ENCODE measurements at places on chromosomes 3 and 15.

GRCh38 chr3:10389995-10390394, 69.1 kb upstream of the SEC13 start:
- DNase-seq = no peak

DNA sequence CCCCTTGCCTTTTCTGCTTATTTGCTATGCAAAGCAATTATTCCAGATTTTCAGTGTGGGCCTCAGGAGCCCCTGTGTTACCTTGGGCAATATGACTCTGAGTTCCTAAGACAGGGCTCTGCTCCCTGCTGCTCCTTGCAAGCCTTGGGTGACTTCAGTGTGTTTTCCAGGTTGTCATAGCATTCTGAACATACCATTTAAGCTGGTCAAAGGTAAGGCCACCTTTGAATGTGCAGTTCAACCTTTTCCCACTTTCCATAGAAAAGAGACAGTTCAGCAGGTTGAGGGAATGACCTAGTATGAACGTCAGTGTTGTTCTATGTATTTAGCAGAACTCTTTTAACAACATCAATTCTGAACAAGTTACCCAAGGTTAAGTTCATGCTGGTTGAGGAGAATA, 302.2 kb downstream of the PTPRG start:
- no peak for DNase-seq

GRCh38 chr15:90625037-90625436, 92.1 kb upstream of the BLM start:
- DNase-seq = no peak

- no peak for DNase-seq
Observed at GRCh38 chr3:146020969-146021368, 140.0 kb downstream of the PLOD2 start.

- no peak for DNase-seq
Observed at GRCh38 chr3:72894976-72895552, 7.2 kb downstream of the GXYLT2 start.

GRCh38 chr15:38674448-38674847, 109.8 kb upstream of the RASGRP1 start:
- DNase-seq = no peak

- no peak for DNase-seq
Observed at GRCh38 chr15:66789029-66790025, 87.3 kb downstream of the SMAD6 start.

GRCh38 chr3:171769461-171769860, 40.8 kb downstream of the PLD1 start:
- no peak for DNase-seq

- no peak for DNase-seq
Observed at GRCh38 chr3:151501171-151501922, 40.5 kb upstream of the IGSF10 start.

DNA sequence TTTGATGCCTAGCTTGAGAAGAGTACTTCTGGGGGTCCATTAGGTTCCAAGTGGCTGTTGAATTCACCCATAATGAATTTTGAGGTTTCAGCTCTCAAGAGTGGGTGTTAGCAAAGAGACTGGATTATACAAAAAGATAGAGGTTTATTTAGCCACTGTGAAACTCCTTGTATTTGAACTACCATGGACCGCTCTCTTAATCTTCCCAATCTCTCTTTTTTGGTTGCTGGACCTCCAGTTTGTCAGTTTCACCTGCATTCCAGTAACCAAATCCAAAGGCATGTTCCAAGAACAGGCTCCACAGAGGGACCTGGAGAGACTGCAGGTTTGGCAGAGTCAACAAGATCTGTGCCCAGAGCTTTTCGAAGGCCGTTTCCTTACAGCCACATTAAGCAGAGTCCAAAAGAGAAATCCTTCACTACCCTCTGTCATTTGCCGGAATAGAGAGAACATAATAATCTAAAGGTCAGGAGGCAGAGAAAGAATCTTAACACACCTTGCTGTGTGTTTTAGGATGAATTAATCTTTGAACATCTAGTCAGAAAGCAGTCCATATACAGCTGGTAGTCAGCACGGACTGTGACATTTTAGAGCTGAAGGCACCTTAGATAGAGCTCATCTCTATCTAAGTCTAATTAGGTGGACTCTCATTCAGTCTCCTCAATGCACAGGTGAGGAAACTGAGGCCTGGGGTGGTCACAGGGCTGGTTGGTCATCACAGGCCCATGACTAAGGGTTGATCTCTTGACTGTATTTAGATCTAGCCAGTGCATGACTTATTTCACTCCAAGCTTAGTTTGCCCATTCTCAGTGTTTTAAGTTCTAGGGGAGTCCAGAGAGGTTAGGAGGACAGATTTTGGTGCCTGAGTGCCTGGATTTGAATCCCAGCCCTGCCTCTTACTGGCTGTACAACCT, 1.3 kb downstream of the ABHD2 start:
- DNase-seq = no peak

DNA sequence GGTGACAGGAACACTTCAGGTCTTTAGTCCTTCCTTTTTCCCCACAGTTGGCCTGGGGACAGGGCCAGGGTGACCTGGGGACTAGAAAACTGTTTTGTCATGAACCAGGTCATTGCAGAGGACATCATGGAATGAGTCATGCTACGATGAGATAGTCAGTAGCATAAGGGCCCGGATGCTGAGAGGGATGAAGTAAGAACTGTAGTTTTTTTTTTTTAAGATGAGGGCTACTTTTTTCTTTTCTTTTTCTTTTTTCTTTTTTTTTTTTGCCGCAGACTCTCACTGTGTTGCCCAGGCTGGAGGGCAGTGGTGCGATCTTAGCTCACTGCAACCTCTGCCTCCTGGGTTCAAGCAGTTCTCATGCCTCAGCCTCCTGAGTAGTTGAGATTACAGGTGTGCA, 8.0 kb downstream of the MAP2K5 start:
- DNase-seq = no peak

- DNase-seq = no peak
Observed at GRCh38 chr3:132342610-132343009, 25.4 kb downstream of the ACP3 start.

GRCh38 chr15:48060396-48060795, 60.4 kb upstream of the SLC24A5 start:
- DNase-seq = no peak

- no peak for DNase-seq
Observed at GRCh38 chr3:127006781-127007436, 24.0 kb downstream of the PLXNA1 start.

DNA sequence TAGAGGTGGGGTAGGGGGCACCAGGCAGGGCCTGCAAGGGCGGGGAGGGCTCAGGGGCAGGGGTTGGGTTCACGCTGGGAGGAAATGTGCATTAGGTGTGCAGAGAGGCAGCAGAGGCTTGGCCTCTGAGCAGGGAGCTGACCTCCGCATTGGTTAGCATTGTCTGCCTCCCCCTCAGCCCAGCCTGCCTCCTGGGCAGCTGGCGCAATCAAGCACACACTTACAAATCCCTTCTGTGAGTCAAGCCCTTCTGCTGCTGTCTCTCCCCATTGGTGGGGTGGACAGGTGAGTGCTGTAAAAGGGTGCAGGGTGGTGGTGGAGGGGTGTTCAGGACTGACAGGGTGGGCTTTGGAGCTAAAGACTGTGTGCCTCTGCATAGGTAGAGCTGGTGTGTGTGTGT, 9.3 kb downstream of the LOXL1 start:
- no peak for DNase-seq

- DNase-seq = no peak
Observed at GRCh38 chr3:14386254-14386653, 16.2 kb upstream of the SLC6A6 start.

- DNase-seq = no peak
Observed at GRCh38 chr15:67902579-67903009, 62.7 kb upstream of the RNU6-1 start.

GRCh38 chr3:72340476-72341379, 507.5 kb downstream of the SHQ1 start:
- no peak for DNase-seq

GRCh38 chr3:149936812-149937230, 33.9 kb downstream of the PFN2 start:
- DNase-seq = no peak

GRCh38 chr15:40323953-40324937, 753 bp downstream of the INAFM2 start:
- DNase-seq = no peak

- DNase-seq = no peak
Observed at GRCh38 chr15:61342390-61342789, 113.3 kb upstream of the RORA start.

GRCh38 chr3:123421353-123422174, 27.3 kb downstream of the ADCY5 start:
- DNase-seq = no peak

GRCh38 chr3:87307805-87308204, 31.4 kb upstream of the POU1F1 start:
- no peak for DNase-seq

- peak; percentile 7 for DNase-seq
Observed at GRCh38 chr3:32569540-32570420, 878 bp downstream of the DYNC1LI1 start.

GRCh38 chr15:39494462-39494861, 86.4 kb upstream of the THBS1 start:
- DNase-seq = no peak

DNA sequence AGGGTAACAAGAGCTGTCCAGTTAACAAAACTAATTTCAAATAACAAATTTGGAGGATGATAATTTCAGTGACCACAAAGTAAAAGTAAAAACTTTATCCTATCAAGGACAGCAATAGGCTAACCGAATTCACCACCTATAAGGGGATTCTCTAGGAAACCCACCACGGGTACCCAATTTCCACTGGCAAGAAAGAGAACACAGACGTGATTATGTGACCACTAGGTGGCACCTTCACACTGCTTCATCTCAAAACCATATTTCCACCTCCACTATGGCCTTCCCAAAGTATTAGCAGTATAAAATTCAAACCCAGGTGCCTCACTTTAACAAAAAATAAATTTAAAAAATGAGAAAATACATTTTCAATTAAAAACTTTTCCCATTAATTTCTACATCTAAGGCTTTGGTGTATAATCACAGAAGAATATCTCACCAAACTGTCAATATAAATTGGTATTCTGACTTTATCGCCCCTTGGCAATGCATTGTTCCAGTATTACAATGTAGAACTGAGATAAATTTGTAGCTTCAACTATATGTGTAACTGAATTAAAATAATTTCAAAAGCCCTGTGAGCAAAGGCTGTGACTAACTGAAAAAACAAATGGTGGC, 96.5 kb downstream of the FSIP1 start:
- DNase-seq = peak; percentile 5

DNA sequence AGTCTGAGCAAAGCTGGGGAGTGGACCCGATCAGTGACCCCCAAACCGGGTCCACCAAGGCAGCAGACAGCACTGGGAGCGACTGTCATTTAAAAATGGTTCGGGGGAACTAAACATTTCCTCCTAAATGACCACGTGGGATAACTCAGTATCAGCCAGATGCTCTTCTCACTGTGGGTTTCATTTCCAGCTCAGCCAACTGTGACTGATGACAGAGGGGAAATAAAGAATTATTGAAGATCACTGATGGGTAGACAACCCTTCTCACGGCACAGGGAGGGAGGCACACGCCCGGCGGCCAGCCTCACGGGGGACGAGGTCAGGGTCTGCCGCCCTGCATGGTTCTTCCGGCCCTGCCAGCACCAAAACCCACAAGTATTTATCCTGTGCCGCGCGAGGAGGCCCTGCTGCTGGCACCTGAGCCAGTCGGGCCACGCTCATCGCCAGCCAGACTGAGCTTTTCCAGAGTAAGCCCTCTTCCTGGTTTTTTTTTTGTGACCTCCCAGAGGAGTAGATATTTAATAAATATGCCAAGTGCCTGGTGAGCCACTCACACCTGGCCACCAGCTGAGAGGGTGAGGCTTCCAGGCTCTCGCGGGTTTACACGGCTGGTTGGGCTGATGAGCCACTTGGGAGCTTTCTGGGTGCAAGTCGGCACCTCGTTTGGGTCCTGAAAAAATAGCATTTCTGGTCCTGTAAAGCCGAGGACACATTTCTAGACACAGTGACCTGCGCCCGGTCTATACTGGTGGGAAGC, 6.2 kb downstream of the MELTF start:
- DNase-seq = no peak

- DNase-seq = no peak
Observed at GRCh38 chr15:68642491-68642845, 63.7 kb downstream of the CORO2B start.

GRCh38 chr3:178602856-178603255, 66.6 kb downstream of the KCNMB2 start:
- DNase-seq = no peak

DNA sequence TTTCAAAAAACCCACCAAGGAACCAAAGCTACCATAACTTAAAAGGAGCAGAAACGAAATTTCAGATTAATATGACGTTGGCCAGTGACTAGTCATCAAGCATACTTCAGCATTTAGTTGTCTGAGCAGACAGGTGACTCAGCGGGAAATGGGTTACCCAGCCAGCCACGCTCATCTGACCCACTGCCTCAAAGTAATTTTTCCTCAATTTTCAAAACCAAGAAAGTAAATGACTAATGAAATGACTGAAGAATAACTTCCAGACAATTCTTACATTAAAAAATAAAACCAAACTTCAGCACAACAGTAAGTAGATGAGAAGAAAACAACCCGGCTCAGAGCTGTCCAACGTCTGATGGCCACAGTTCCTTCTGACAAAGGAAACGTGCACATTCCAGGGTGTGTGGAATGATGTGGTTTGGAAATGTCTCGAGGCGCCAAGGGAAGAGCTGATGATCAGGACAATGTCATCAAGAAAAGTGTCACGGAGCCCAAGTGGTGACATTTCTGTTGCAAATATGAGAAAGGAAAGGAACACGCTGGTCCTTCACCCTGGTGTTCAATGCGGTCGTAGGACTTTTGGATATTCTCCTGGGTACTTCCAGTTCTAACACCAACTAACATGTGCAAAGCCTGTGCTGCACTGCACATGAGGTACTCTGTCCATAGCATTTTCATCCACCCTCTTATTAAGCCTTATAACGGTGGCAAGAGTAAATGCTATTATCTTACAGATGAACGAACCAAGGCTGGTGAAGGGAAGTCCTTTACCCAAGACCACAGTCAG, 79.1 kb downstream of the FOXP1 start:
- peak; percentile 47 for DNase-seq

DNA sequence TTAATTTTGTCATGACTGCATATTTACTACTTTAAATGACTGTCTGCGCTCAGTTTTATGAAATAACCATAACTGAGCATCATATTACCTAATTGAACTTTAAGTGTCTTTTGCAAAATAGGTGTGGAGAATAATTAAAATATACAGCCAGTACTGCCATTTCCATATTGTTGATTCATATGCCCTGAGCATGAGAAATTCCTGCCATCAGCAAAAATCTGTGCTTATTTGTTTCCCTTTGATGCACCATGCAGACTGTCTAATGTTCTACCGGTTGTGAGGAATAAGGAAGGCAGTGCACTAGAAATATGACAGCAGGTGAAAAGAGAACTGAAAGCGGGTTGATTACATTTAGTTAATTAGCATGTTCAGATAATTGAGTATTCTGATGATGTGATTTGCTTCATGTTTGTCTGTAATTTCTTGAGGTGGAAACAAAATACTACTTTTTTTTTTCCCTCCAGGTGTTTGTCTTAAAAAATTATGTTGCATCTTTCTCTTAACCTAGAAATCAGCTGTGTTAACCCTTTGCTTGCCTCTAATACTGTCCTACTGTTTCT, 229.4 kb upstream of the AZI2 start:
- DNase-seq = no peak

- no peak for DNase-seq
Observed at GRCh38 chr3:190121383-190121782, 686 bp upstream of the P3H2 start.

GRCh38 chr3:18892047-18892446, 256.3 kb upstream of the KCNH8 start:
- no peak for DNase-seq
